ENCODE measurements at places on chromosomes 5 and 9. TPM values are rescaled to one million over a fixed set of nuclear protein-coding genes. Genes with fewer than 3 reads are reported as not detected.

NRG2 gene
- total RNA-seq, result 1.9 TPM

SPATA6L gene
- 0.87 TPM for total RNA-seq

CEP120 gene
- 10.6 TPM for total RNA-seq

FBLL1 gene
- total RNA-seq, result not detected

DNA sequence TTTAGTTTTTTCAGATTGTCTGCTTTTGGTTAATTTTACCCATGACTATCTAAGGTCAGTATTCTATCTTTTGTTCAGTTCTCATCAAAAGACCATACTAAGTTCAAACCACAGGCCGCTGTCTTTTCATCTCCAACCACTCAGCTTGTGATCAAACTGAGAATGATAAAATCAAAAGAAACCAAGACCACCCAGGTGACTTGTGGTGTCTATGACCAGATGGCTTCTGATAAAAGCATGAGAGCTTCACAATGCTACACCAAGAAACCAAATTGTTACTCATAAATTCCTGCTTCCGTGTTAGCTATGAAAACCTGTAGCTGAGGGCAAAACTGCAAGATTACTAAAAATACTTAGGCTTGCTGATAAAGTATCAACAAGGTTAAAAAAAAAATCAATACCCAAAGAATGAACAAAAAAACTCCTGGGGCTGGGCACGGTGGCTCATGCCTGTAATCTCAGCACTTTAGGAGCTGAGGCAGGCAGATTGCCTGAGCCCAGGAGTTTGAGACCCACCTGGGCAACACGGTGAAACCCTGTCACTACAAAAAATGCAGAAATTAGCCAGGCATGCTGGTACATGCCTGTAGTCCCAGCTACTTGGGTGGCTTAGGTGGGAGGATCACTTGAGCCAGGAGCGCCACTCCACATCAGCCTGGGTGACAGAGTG, 25.8 kb upstream of the GPX8 start:
- DNase-seq, result no peak
